Cardiac muscle cell (in vitro differentiated cells and primary cell): ENCODE measurements at places on chromosomes 6 and 20.
A peak's percentile ranks its signal among the peaks of the same experiment; 100 is the strongest.

GRCh38 chr20:4957939-4958362 lies 43.4 kb downstream of the SLC23A2 start:
- H3K4me3 ChIP-seq = no peak overlapping the region
- no peak for DNase-seq
- no peaks in the 10 kb centered on the region for H3K4me1 ChIP-seq
- H3K36me3 ChIP-seq = no peaks in the 10 kb centered on the region

GRCh38 chr6:13486679-13487121 lies 700 bp downstream of the GFOD1 start:
- peaks cover 12% of the 10 kb centered on the region for H3K4me1 ChIP-seq
- peak overlapping the region; percentile 84 for H3K4me3 ChIP-seq
- peaks cover 15% of the 10 kb centered on the region for H3K27me3 ChIP-seq
- peak; percentile 68 for DNase-seq

GRCh38 chr6:83633149-83633548 lies 75.8 kb downstream of the SNAP91 start:
- H3K36me3 ChIP-seq = no peaks in the 10 kb centered on the region
- H3K4me1 ChIP-seq = no peaks in the 10 kb centered on the region
- H3K27ac ChIP-seq = no peak overlapping the region
- H3K27me3 ChIP-seq = no peaks in the 10 kb centered on the region
- H3K4me3 ChIP-seq = no peak overlapping the region
- DNase-seq = no peak

DNA sequence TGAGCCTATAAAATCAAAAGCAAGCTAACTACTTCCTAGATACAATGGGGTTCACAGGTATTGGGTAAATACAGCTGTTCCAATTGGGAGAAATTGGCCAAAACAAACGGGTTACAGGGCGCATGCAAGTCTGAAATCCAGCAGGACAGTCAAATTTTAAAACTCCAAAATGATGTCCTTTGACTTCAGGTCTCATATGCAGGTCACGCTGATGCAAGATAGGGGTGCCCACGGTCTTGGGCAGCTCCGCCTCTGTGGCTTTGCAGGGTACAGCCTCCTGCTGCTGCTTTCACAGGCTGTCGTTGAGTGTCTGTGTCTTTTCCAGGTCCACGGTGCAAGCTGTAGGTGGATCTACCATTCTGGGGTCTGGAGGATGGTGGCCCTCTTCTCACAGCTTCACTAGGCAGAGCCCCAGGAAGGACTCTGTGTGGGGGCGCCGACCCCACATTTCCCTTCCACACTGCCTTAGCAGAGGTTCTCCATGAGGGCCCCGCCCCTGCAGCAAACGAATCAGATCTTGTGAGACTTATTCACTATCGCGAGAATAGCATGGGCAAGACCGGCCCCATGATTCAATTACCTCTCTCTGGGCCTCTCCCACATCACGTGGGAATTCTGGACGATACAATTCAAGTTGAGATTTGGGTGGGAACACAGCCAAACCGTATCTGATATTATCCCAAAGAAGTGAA lies 11.9 kb upstream of the SMIM29 start:
- H3K4me1 ChIP-seq = no peaks in the 10 kb centered on the region
- no peaks in the 10 kb centered on the region for H3K27me3 ChIP-seq
- DNase-seq = no peak
- H3K4me3 ChIP-seq = no peak overlapping the region
- H3K27ac ChIP-seq = no peak overlapping the region
- no peaks in the 10 kb centered on the region for H3K36me3 ChIP-seq

- H3K4me3 ChIP-seq = no peak overlapping the region
- peak; percentile 74 for DNase-seq
- H3K4me1 ChIP-seq = peaks cover 45% of the 10 kb centered on the region
- no peaks in the 10 kb centered on the region for H3K36me3 ChIP-seq
- H3K27me3 ChIP-seq = no peaks in the 10 kb centered on the region
Observed at GRCh38 chr6:44010411-44011349, 116.6 kb downstream of the MRPL14 start.

- H3K4me1 ChIP-seq = no peaks in the 10 kb centered on the region
- H3K27ac ChIP-seq = no peak overlapping the region
- no peak overlapping the region for H3K4me3 ChIP-seq
Observed at GRCh38 chr20:60255415-60255814, 297.2 kb downstream of the CDH26 start.

- peaks cover 34% of the 10 kb centered on the region for H3K4me1 ChIP-seq
- H3K36me3 ChIP-seq = no peaks in the 10 kb centered on the region
- H3K27ac ChIP-seq = peak overlapping the region; percentile 84
Observed at GRCh38 chr20:57433657-57434389, 42.6 kb downstream of the RBM38 start.

DNA sequence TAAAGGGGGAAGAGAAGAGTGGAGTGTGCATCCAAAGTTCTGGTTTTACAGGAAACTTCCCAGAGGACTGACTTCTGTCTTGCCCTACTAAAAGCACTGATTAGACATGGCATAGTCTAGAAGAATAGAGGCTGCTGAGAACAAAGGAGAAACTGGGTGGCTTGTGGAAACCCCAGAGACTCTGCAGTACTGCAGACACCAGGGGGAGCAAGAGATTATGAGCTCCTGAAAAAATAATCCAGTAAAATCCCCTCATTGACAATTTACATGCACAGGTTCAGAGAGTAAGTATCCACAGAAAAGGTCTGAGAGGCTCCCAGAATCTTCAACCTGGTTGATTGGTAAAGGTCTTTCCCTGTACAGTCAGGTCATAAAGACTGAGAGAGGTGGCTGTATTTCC lies 48.7 kb upstream of the CLVS2 start:
- H3K27ac ChIP-seq = no peak overlapping the region
- H3K27me3 ChIP-seq = no peaks in the 10 kb centered on the region
- no peaks in the 10 kb centered on the region for H3K4me1 ChIP-seq
- DNase-seq = no peak
- H3K36me3 ChIP-seq = no peaks in the 10 kb centered on the region

DNA sequence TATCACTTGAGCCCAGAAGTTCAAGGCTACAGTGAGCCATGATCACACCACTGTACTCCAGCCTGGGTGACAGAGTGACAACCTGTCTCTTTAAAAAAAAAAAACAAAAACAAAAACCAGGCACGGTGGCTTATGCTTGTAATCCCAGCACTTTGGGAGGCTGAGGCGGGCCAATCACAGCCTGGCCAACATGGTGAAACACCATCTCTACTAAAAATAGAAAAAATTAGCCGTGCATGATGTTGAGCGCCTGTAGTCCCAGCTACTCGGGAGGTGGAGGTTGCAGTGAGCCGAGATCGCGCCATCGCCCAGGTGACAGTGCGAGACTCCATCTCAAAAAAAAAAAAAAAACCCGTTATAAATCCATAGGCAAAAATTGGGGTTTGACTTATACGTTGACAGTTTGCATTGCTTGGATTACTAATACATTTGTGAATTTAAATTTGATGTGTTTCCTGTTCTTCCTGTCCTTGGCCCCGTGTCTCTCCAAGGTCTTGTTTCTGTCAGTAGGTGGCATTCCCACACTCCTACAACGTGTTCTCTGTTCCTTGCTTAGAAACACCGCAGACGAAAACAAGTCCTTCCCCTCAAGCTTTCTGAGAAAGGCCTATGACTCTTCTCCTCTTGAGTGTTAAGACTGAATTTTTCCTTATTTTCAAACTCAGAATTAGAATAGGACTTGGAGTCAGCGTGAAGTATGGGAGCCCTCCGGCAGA lies 147.0 kb downstream of the DTNBP1 start:
- no peak overlapping the region for H3K27ac ChIP-seq
- no peak overlapping the region for H3K4me3 ChIP-seq
- no peak for DNase-seq
- no peaks in the 10 kb centered on the region for H3K27me3 ChIP-seq
- H3K4me1 ChIP-seq = no peaks in the 10 kb centered on the region

DNA sequence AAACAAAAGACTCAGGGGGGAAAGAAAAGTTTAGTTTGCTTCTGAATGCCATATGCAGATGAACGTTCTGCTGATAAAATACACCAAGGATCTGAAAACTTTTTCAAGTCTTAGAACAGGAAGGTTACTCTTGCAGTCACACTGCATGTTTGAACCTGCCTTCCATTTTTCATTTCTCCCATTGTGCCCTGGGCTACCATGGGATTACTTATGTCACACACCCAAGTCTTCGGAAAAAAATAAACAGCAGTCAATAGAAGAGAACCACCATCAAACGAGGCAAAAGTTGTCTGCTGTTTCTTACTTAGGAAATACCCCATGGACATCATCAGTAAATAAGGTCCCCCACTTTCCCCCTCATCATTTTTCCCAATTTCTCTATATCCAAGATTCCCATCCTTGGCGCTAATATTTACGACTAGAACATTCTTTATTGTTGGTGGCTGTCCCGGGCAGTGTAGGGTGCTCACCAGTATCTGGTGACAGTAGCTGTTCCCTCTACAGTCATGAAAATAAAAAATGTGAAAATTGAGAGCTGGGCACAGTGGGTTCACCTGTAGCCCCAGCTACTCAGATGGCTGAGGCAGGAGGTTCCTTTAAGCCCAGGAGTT lies 202.5 kb downstream of the BCAS1 start:
- no peaks in the 10 kb centered on the region for H3K36me3 ChIP-seq
- no peak for DNase-seq
- H3K27me3 ChIP-seq = no peaks in the 10 kb centered on the region
- H3K4me1 ChIP-seq = peaks cover 42% of the 10 kb centered on the region
- H3K27ac ChIP-seq = peak overlapping the region; percentile 73

- no peak overlapping the region for H3K27ac ChIP-seq
- peaks cover 11% of the 10 kb centered on the region for H3K4me1 ChIP-seq
- H3K36me3 ChIP-seq = no peaks in the 10 kb centered on the region
- H3K4me3 ChIP-seq = no peak overlapping the region
- no peaks in the 10 kb centered on the region for H3K27me3 ChIP-seq
Observed at GRCh38 chr6:54094786-54095185, 16.5 kb upstream of the MLIP start.

DNA sequence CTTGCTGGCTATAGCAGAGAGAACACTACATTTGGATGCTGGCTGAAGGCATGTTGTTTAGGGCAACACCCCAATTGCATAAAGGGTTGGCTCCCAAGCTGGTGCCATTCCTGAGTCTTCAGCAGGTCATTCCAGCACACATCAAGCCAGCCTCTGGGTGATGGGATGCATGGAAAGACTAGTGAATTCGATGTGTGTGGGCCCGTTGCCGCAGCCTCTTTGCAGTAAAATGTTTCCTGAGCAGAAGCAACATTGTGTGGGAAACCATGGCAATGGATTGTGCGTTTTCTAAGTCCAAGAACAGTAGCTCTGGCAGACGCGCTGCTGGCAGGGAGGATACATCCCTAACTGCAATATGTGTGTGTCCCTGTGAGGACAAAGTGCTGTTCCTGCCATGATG lies 142.4 kb upstream of the SLC24A3 start:
- H3K4me3 ChIP-seq = no peak overlapping the region
- DNase-seq = no peak
- H3K4me1 ChIP-seq = no peaks in the 10 kb centered on the region
- H3K27ac ChIP-seq = no peak overlapping the region
- no peaks in the 10 kb centered on the region for H3K36me3 ChIP-seq

GRCh38 chr20:5000263-5001173 lies 792 bp downstream of the SLC23A2 start:
- H3K27ac ChIP-seq = no peak overlapping the region
- H3K4me1 ChIP-seq = no peaks in the 10 kb centered on the region
- H3K4me3 ChIP-seq = peak overlapping the region; percentile 87
- DNase-seq = peak; percentile 27
- H3K36me3 ChIP-seq = no peaks in the 10 kb centered on the region

DNA sequence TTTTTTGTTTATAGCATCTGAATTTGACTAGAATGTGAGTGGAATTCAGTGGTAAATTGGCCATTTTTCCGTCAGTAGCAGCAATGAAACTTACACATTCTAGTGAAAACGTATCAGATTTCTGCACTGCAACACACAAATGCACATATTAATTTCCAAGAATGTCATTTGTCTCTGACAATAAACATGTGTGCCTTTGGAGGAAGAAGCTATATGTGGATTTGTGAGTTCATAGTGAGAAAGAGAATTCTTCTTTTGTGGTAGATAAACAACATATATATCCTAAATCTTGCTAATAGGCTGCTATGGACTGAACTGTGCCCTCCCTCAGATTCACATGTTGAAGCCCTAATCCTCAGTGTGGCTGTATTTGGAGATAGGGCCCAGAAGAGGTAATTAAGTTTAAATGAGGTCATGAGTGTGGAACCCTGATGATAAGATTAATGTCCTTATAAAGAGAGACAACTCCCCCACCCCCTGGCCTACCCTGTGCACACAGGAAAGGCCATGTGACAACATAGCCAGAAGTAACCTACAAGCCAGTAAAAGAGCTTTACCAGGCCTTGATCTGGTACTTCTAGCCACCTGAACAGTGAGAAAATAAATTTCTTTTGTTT lies 200.2 kb upstream of the EYA4 start:
- no peak for DNase-seq
- H3K4me1 ChIP-seq = peaks cover 9% of the 10 kb centered on the region
- H3K4me3 ChIP-seq = no peak overlapping the region
- H3K36me3 ChIP-seq = no peaks in the 10 kb centered on the region
- H3K27me3 ChIP-seq = no peaks in the 10 kb centered on the region

- H3K27ac ChIP-seq = no peak overlapping the region
- no peak for DNase-seq
- H3K4me3 ChIP-seq = no peak overlapping the region
Observed at GRCh38 chr6:19752746-19753145, 84.4 kb upstream of the ID4 start.

GRCh38 chr20:42703744-42704143 lies 486.0 kb downstream of the PTPRT start:
- H3K27ac ChIP-seq = no peak overlapping the region
- no peaks in the 10 kb centered on the region for H3K27me3 ChIP-seq
- no peaks in the 10 kb centered on the region for H3K4me1 ChIP-seq
- H3K4me3 ChIP-seq = no peak overlapping the region
- H3K36me3 ChIP-seq = no peaks in the 10 kb centered on the region

DNA sequence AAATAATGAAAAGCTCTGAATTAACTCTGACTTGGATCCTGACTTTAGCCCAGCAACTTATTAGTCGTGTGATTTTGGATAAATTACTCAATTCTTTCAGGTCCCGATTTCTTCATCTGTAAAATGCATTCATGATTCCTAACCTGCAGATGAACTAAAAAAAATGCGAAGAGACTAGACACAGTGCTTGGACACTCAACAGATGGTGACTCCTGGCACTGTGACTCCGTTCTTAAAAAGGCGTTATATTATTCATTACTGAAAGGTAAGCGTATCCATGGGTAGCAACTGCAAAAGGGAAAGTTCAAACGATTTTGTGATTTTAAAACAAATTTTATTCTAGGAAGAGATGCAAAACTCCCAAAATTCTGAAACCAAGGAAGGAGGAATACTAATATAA lies 226.3 kb downstream of the KIF16B start:
- no peaks in the 10 kb centered on the region for H3K36me3 ChIP-seq
- no peaks in the 10 kb centered on the region for H3K27me3 ChIP-seq
- no peak for DNase-seq
- no peak overlapping the region for H3K4me3 ChIP-seq
